Activated CD4-positive, alpha-beta memory T cell treated with anti-CD3 and anti-CD28 coated beads, Interleukin-2, amount 10 ng/mL, durations not matched to agents 7 days and 5 days (primary cell): ENCODE measurements at places on chromosomes 7 and 10.

GRCh38 chr10:33434933-33435332 is 100.5 kb upstream of the NRP1 start:
- H3K4me1 ChIP-seq = no peaks in the 10 kb centered on the region
- no peak overlapping the region for H3K4me3 ChIP-seq
- DNase-seq = no peak
- peaks cover 9% of the 10 kb centered on the region for H3K27me3 ChIP-seq

GRCh38 chr7:145957160-145957890 is 159.3 kb upstream of the CNTNAP2 start:
- H3K27ac ChIP-seq = no peak overlapping the region
- no peaks in the 10 kb centered on the region for H3K36me3 ChIP-seq
- H3K4me1 ChIP-seq = no peaks in the 10 kb centered on the region
- no peak overlapping the region for H3K4me3 ChIP-seq
- no peaks in the 10 kb centered on the region for H3K27me3 ChIP-seq

DNA sequence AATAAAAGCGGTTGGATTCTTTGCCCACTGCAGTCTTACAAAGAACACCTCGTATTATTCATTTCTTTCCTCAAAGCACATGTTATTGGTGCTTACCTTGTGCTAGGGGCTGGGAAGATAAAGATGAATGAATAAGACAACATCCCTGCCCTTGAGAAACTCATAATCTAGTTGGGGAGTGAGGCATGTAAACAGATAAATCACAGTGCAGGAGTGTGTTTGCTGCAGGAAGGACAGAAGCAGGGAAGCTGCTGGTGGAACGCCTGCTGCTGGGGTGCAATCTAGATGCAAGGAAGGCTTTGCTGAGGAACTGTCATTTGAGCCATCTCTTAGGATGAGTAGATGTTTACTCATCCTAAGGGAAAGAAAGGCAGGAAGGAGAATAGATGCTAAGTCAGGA is 135.6 kb downstream of the TMEM178B start:
- no peaks in the 10 kb centered on the region for H3K36me3 ChIP-seq
- no peaks in the 10 kb centered on the region for H3K4me1 ChIP-seq
- H3K27me3 ChIP-seq = peaks cover 15% of the 10 kb centered on the region

DNA sequence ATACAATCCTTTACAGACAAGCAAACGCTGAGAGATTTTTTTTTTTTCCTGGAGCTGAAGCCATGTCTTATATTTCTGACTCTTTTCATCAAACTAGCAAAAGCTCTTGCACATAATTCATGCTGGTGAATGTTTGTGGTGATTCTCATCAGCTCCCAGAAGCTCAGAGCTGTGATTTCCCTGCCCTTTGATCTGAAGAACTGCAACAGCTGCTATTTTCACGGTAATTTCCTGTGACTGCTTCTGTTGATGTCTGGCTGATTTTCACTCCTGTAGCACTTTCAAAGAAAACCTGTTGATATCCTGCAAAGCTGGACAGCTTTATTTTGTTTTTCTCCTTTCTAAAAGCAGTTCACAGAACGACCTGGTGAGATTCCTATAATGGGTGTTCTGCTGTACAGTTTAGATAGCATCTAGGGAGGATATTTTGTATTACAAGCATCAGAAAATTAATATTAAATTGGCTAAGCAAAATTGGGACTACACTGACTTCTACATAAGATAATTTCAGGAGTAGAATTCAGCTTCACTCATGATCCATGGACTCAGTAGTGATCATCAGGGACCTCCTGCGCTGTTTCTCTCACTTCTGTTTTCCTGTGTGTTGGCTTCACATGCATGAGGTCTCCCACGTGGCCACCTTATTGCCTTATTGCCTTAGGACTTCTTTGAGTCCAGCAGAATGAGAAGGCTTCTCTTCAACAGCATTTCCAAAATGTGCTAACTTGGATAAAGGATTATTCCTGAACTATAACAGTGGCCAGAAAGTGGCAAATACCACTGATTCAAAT is 1111.6 kb upstream of the SORCS1 start:
- no peaks in the 10 kb centered on the region for H3K27me3 ChIP-seq
- DNase-seq = no peak
- H3K27ac ChIP-seq = no peak overlapping the region

DNA sequence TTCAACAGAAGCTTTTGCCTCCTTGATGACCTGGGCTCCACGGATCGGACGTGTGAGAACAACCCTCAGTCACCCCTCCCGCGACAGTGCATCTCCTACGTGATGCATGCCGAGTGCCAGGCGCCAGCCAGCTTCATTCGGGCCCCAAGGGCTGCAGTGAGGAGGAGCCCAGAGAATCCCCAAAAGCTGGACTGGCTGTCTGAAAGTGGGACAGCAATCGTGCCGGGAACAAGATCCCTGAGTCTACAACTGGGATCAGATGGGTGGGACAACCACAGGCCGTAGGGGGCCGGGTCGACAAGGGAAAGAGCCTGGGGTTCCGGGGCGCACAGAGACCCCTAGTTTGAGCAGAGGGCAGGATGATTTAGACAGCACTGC is 27.2 kb downstream of the EBF3 start:
- no peak for DNase-seq
- H3K4me3 ChIP-seq = no peak overlapping the region
- no peaks in the 10 kb centered on the region for H3K36me3 ChIP-seq
- H3K4me1 ChIP-seq = no peaks in the 10 kb centered on the region

- no peaks in the 10 kb centered on the region for H3K27me3 ChIP-seq
- H3K4me1 ChIP-seq = no peaks in the 10 kb centered on the region
- no peak overlapping the region for H3K4me3 ChIP-seq
- DNase-seq = no peak
Measured at GRCh38 chr7:71459132-71459531, 327.2 kb downstream of the GALNT17 start.

- H3K27ac ChIP-seq = no peak overlapping the region
- no peak for DNase-seq
Measured at GRCh38 chr7:28106321-28106829, 74.2 kb downstream of the JAZF1 start.

DNA sequence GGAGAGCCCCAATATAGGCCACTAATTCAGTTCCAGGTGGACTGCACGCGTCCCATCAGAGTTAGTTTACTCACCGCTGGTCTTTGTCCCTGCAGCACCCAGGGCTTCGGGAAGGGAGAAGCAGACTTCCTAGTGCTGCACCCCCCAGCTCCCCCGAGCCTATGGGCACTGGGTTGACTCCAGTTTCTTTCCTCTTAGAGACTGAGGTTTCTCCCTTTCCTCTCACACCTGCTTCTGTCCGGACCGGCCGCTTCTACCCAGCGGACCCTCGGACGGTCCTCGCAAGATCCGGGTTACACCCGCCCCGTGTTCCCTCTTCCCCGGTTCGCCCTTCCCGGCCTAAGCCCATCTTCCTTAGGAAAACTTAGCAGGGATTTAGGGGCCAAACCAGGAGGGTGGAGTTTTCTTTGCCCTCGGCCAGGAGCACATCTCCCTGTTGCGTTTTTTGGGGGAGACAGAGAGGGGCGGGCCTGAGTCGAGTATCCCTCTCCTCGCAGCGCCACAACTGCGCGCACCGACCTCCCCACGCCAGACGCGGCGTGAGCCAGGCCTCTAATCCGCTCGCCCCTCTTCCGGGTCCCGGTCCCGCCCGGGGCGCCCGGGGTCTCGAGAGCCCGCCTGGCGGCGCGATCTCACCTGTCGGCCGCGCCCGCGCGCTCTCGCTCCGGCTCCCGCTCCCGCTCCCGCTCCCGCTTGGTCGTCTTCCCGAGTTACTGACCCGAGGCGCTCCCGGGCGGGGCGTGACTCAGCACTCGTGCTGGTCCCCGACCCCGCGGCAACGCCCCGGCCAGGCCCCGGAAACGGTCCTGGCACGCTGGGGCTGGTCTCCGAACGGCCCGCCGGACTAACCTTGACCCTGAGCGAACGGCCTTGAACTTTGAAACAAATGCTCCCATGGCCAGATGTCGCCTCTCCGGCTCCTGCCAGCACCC is at the start of gene AIFM2:
Gene AIFM2, minus strand, starts transcription at position 728 of the 932 bp plus-strand sequence. CDS start 8,741 bp downstream, outside the sequence.
- DNase-seq = peak; percentile 37
- peak within 1 kb of the TSS; percentile 80 for H3K4me3 ChIP-seq
- peaks cover 25% of the 10 kb centered on the region for H3K4me1 ChIP-seq
- H3K27ac ChIP-seq = peak within 1 kb of the TSS; percentile 62
- no peaks in the 10 kb centered on the region for H3K27me3 ChIP-seq

DNA sequence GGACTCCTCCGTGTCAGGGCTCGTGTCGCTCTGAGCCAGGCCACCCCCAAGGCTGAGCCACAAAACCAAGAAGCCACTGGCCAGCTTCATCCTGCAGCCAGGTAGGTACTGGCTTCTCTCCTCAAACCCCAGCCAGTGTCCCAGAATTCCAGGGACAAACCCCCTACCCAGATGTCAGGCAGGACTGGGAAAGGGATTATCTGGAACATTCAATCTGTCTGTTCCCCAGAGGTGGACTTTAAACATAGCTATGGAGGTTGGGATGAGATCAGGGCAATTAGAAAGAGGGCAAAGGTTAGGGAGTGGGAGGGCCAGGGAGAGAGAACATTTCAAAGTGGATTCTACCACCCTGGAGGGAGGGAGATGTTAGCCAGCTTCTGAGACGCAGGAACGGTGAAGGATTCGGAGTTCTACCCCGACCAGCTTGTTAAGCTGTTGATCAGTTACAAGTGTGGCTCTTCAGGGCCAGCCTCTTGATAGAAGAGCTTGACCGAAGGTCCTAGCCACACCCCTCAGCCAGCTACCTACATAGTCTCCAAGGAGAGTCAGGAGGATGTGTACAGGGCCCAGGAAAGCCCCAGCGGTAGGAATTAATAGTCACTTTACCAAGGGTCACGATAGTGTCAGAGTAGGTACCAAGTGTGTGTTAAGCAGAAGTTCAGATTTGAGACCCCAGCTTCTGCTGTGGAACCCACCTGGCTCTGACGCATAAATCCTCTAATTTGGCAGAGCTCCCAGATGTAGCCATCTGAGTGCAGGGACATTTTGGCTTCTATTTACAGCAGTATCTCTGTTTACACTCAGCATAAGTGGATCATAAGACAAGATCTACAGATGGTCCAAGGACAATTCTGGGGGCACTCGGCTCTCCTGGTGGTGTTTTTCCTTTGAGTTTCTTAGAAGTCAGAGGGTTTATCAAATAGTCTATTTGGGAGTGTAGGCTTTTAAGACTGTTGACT is at the start of gene PLA2G12B:
Gene PLA2G12B, minus strand, starts transcription at position 211 of the 959 bp plus-strand sequence. Its CDS starts 121 bp downstream, at position 90.
- no peaks in the 10 kb centered on the region for H3K36me3 ChIP-seq
- DNase-seq = no peak
- H3K4me1 ChIP-seq = no peaks in the 10 kb centered on the region
- H3K4me3 ChIP-seq = no peak within 1 kb of the TSS
- H3K27ac ChIP-seq = no peak within 1 kb of the TSS

GRCh38 chr7:121755286-121755685 is 117.7 kb upstream of the PTPRZ1 start:
- H3K27ac ChIP-seq = no peak overlapping the region
- DNase-seq = no peak
- H3K4me1 ChIP-seq = no peaks in the 10 kb centered on the region
- H3K27me3 ChIP-seq = no peaks in the 10 kb centered on the region
- H3K36me3 ChIP-seq = no peaks in the 10 kb centered on the region
- no peak overlapping the region for H3K4me3 ChIP-seq

DNA sequence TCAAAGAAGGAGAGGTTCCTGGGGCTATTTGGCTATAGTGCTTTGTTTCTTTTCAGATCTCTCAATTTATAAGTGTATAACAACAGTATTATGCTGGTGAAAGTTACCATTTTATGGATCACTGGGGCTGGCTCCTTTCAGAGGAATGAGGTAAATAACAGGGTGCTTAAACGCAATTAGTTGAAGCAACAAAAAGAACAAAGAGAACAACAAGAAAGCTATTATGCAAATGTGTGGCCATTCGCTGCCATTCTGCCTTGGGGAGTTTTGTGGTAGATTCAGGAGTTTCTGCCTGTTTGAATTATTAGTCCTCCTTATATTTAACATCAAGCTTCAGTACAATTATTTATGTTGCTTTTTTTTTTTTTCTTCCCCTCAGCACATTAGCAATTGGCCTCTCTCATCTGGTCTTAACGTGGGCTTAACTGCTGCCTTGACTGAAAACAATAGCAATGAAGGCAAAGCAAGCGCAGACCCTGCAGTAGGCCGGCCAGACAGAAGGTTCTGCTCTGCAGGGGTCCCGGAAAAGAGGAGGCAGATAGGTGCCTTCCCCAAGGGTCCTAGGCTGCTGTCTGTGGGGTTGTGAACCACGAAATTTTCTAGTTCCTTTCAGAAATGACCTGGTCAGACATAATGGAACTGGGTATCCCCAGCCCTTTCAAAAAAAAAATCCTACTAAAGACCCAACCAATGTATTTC is 339.9 kb upstream of the PODXL start:
- H3K36me3 ChIP-seq = no peaks in the 10 kb centered on the region
- H3K4me3 ChIP-seq = no peak overlapping the region
- peaks cover 3% of the 10 kb centered on the region for H3K4me1 ChIP-seq

DNA sequence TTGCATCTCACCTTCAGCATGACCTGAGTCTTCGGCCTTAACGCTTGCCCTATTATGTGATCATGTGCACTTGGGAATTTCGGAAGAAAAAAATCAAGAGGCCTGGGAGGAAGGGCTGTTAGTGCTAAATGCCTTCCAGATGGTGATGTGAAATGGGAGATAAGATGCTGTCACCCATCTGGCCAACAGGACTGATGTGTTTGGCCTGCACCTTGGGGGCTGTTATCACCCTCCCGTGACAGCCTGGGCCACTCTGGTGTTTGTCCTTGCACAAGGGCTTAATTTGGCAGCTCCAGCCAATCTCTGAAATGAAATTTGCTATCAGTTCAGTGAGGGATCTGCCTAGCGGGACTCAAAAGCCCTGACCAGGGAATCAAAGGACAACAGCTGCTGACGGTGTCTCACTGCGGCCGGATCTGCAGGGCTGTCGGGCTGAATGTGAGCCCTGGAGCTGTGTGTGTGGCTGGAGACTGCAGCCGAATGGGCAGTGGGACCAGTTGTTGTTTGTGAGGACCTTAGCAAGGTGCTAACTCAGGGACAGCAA is 131.4 kb upstream of the BTBD16 start:
- no peak overlapping the region for H3K27ac ChIP-seq
- H3K36me3 ChIP-seq = no peaks in the 10 kb centered on the region
- no peak for DNase-seq
- H3K4me3 ChIP-seq = no peak overlapping the region

- H3K4me3 ChIP-seq = no peak overlapping the region
- H3K36me3 ChIP-seq = no peaks in the 10 kb centered on the region
- no peaks in the 10 kb centered on the region for H3K27me3 ChIP-seq
- no peaks in the 10 kb centered on the region for H3K4me1 ChIP-seq
- no peak for DNase-seq
Measured at GRCh38 chr7:18566829-18567228, 71.3 kb downstream of the HDAC9 start.

- DNase-seq = no peak
- peaks cover 2% of the 10 kb centered on the region for H3K4me1 ChIP-seq
- no peaks in the 10 kb centered on the region for H3K27me3 ChIP-seq
- H3K27ac ChIP-seq = no peak overlapping the region
- peaks cover 4% of the 10 kb centered on the region for H3K36me3 ChIP-seq
Measured at GRCh38 chr10:31116226-31116625, 84.6 kb upstream of the ZNF438 start.

DNA sequence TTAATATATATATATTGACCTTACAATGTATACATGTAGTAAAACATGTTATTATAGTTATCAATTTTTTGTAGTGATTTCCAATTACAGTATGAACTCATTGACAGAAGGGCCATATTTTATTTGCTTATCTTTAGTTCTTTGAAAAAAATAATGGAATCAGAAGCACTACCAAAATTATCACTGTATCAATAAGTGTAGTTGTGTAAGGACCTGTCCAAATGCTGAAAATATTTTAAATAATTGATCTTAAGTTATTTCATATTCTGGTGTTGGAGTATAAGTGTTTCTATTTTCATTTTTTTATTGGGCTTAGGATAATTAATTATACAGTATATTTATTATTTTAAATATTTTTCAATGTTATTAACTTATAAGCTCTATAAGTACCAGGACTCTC is 8.5 kb upstream of the DGKB start:
- no peaks in the 10 kb centered on the region for H3K4me1 ChIP-seq
- no peak overlapping the region for H3K4me3 ChIP-seq
- DNase-seq = no peak
- H3K27ac ChIP-seq = no peak overlapping the region
